BJ (cell line): ENCODE measurements at places on chromosomes 3 and 15. TPM values are rescaled to one million over a fixed set of nuclear protein-coding genes. Genes with fewer than 3 reads are reported as not detected.

GRCh38 chr3:185658943-185659342 is 72.8 kb downstream of the SENP2 start:
- DNase-seq: no peak

- DNase-seq: peak; percentile 46
These were observed 16.4 kb upstream of the ZNF609 start for GRCh38 chr15:64443747-64444621.

DNA sequence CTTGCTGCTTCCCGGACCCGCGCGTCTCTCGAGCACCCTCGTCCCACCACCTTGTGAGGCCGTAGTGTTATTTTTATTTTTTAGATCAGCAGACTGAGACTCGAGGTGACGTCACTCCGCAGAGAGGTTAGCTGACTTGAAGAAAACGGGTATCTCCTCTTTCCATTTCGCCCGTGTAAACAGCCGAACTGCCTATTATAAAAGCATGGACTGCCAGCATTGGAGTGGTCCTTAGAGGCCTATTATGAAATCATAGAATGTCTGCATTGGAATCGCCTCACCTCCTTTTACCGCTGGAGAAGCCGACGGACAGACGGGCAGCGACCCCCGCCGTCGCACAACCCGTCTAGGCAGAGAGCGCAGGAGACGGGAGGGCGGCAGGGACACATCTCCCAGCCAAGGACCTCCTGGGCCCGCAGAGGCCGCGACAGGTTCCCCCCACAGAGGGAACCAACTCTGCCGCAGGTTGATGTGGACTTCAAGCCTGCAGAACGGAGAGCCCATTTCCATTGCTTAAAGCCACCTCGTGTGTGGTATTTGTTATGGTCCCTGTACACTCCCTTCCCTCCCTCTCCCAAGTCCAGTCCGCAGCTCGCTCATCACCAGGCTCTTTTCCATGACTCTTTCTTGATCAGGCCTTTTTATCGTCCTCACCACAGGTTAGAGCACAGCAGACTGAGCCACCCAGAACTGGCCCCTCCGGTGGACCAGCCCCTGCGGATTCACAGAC is 540 bp upstream of the PPP1R2 start:
- DNase-seq: no peak

The THRB gene
- polyA plus RNA-seq: 0.72 and 0.83 TPM in 2 replicates

DNA sequence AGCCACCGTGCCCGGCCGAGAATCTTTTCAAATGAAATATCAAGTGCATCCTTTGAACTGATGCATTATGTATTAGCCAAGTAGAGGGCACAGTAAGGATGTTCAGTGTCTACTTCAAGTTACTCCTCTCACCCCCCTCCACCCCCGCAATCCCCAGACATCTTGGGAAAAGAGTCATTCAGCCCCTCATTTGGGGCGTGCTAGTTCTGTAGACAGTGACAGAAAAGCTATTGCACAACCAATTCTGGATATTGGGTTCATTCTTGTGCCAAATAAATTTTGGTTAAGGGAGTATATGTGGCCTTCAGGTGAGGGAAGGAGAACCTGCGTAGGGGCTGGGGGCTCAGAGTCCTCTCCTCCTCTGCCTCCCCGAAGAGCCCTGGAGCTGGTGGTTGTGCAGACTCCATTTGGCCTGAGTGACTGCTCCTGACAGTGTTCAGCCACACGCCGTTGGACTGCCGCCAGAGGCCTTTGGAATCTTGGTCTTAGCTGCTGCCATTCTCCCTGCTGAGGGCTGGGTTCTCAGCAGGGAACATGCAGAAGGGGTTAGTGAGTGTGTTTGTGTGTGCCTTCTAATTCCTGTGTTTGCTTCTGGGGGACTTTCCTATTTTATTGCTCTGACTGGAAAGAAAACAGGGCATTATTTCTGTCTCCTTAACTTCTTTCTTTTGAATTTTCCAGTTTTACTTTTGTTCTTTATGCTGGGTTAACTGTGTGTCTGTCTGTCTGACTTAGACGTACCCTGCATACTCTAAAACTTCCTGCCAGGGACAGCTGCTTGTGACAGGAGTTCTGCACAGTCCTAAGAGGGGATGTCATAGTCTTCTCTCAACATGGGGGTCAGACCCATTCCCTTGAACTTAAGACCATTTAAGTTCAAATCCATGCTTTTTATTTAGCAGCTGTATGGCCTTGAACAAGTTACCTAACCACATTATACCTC is 21.0 kb downstream of the RARB start:
- no peak for DNase-seq

GRCh38 chr15:77646104-77646694 is 13.5 kb upstream of the LINGO1 start:
- no peak for DNase-seq

The RTP4 gene
- 0.12 and 0.16 TPM in 2 replicates for polyA plus RNA-seq

The CHST13 gene
- not detected in 2 replicates for polyA plus RNA-seq

- no peak for DNase-seq
These were observed 186.0 kb upstream of the LPP start for GRCh38 chr3:187967993-187968392.

DNA sequence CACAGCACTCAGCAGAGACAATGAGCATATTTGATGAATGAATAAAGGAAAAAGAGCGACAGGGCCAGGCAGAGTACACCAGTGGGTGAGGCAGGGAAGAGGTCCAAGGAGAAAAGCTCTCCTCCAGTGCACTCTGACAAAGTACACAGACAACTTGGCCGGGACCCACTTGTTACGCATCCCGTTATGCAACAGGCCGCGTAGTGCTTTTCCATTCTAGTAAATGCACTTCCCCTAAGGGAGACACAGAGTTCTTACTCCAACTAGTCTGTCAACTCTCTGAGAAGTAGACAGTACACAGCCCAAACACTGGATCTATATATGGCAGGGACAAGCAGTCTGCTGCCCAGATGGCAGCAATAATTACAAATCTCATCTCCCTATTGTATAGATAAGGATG is 18.5 kb downstream of the LARP6 start:
- no peak for DNase-seq

GRCh38 chr3:153658136-153658535 is 463.1 kb upstream of the ARHGEF26 start:
- peak; percentile 6 for DNase-seq
